Activated naive CD4-positive, alpha-beta T cell (primary cell): ENCODE measurements at places on chromosomes 3 and 15.
A peak's percentile ranks its signal among the peaks of the same experiment; 100 is the strongest.

DNA sequence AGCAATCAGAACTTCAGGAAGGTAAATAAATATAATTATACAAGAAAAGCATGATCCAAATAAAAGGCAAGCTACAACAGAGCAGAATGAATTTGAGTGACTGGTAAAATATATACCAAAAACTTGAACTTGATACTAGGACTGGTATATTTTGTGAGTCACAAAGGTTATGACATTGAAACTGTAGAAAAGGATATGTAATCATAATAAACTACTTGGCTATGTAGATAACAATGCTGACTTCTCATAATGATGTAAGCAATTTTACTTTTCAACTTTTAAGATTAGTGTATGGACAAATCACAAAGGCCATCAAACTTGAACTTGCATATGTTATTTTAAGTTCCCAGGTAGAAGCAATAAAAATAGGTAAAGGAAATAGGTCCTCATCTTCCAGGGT is 384.5 kb upstream of the NECTIN3 start:
- no peak for DNase-seq

GRCh38 chr3:170731281-170731680 is 138.7 kb downstream of the RPL22L1 start:
- no peak for DNase-seq

- no peak for DNase-seq
Observed at GRCh38 chr15:60363087-60363549, 34.7 kb downstream of the ANXA2 start.

GRCh38 chr15:51425517-51426040 is 84.1 kb downstream of the GLDN start:
- DNase-seq: no peak

DNA sequence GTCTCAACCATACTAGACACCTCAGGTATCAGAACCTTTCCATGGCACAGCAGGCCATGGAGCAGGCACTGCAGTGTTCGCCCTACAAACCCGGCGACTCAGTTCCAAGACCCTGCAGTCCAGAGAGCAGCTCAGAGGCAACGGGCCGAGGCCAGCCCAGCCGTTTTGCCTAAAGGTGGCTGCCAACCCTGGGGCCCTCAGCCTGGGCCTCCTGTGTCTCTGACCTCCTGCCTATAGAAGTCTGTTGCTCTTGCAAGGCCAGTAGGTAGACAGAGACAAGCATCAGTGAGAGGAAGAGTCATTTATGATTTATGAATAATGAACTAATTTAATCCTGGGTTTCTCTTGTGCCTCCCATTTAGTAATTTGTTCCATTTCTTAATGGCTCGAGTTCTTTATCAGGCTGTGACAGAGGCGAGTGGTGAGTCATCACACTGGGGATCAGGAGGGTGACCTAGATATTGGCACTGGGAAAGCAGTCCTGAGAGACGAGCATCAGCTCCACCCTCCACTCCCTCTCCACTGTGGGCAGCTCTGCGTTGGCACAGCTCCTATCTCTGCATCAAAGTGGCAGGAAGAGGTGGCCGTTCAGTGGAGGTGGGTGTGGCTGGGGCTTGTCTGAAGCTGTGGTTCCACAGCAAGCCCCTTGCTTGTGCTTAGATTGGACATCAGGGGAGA is 79.8 kb downstream of the ABHD5 start:
- no peak for DNase-seq

DNA sequence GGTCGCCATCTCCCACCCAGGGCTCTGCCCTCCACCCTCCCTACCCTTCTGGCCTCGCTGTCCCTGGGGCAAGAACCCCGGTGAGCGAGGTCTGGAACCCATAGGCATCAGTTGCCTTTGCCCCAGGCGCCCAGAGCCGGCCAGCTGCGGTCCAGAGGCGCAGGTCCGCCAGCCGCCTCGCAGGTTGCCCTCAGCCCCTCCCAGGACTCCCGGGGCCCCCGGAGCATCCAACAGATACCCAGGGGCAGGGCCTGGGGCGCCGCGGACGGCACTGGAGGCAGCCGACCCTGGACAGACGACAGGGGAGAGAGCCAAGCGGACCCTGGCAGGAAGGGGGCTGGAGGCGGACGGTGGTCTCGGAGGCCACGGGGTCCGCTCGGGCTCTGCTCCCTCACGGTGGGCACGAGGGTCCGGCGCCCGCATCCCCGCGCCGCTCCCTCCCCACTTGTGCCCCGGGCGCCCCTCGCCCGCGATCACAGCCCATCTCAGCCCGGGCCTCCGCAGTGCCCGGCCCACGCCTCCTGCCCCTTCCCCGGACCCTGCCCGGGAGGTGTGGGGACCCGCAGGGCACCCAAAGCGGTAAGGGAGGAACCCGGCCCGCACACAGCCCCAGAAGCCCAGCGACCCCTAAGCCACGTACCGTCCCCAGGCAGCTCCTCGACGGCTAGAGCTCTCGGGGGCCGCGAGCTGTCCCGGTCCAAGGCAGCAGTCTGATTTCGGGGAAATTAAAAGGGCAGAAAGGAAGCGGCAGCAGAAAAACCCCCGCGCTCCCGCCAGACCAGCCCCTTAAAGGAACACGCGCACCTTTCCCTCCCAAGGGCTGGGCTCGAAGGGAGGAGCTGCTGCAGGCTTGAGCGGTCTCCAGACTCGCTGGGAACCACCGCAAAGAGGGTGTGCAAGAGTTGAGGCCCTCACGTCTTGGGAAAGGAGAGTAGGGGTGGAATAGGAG is at the start of gene HAPLN3:
TSS of gene HAPLN3 (minus strand) at position 726 of the 949 bp plus-strand sequence. CDS start 8,246 bp downstream, outside the sequence.
- peak; percentile 17 for DNase-seq

DNA sequence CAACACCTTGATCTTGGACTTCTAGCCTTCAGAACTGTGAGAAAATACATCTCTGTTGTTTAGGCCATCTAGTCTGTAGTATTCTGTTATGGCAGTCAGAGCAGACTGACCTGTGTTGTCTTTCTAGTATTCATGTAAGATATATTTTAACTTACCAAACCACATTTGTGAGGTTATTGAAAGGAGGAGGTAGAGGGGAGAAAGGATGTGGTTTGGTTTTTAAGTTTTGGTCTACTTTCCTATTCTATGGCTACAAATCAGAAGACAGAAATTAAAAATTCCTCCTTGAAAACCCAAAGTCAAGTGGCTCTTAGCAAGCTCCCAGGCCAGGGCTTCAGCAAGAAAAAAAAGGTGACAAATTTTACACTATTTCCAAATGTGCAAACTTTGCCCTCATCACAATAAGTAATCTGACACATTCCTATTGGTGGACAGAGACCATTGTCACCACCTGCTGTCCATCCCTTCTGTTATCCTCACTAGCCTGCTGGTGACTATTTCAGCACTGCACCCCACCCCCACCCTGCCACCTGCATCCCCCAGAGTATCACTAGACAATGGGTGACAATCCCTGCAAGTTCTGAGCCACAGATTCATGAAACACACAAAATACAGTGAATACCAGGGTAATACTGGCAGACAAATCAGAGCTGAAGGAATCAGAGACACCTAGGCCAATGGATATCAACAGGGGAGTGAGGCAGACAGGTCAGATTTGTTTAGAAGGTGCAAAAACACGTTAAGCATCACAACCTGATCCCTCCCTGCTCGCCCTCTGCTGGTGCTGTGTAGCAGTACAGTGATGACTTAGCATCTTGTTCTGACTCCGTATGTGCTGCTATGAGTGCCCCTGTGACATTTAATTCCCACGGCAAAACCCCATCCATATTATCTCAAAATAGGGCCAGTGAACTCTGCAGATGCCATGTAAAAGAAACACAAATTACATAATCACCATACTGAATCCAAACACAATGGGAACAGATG is 79.0 kb upstream of the DCLK3 start:
- peak; percentile 7 for DNase-seq

- no peak for DNase-seq
Observed at GRCh38 chr3:72009851-72010443, 225.0 kb upstream of the PROK2 start.

- no peak for DNase-seq
Observed at GRCh38 chr15:55823699-55824340, 80.9 kb upstream of the PRTG start.

DNA sequence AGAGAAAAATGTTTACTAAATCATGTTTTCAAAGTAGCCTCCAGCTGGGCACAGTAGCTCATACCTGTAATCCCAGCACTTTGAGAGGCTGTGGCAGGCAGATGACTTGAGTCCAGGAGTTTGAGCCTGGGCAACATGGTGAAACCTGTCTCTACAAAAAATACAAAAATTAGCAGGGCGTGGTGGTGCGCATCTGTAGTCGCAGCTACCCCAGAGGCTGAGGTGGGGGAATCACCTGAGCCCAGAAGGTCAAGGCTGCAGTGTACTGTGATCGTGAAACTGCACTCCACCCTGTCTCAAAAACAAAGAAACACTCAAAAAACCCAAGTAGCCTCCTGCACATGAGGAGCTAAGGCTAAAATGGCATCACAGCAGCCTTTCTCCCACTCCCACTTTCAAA is 1.6 kb upstream of the PPIB start:
- DNase-seq: no peak

DNA sequence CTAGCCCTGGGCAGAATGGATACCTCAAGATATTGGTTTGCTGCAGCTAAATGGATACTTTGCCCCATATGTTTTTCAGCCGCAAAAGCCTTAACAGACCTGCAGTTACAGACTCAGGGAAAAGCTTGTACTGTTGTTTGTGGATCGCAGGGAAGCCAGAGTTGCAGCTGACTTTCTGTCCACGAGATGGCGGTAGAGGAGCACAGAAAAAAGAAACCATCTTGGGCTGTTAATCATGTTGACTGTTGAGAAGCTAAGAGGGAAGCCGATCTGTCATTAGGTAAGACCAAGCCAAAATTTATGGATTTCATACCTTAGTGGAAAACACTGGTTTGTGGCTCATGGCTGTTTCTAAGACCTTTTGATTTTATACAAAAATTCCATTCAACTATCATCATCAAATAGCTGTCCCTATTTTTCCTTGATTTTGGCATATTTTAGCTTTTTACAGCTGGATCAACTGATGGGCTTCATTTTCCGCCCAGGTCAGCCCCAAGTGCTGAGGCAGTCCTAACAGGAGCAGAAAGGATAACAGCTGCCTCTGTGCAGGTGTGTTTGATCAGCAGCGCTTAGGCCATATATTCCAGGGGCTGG is 205.7 kb upstream of the ZPLD1 start:
- peak; percentile 37 for DNase-seq

DNA sequence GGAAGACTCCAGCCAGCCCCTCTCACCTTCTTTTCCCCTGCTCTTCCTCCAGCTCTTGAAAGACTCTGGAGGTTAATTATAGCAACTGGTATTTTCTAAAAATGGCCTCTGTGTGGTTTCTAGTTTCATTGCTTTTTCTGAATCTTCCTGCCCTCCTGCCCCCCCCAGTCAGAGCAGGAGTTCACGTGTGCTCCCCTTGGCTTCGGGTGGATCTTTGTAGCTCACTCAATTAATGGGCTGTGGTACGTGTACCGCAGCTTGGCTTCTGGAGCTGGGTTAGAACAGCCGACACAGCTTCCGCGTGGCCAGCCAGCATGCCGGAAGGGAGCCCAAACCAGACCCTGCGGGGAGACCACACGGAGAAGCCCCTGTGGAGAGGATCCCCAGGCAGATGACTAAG is 31.5 kb downstream of the TM2D3 start:
- DNase-seq: no peak

GRCh38 chr3:48409291-48410201 is 20.3 kb downstream of the PLXNB1 start:
- no peak for DNase-seq

DNA sequence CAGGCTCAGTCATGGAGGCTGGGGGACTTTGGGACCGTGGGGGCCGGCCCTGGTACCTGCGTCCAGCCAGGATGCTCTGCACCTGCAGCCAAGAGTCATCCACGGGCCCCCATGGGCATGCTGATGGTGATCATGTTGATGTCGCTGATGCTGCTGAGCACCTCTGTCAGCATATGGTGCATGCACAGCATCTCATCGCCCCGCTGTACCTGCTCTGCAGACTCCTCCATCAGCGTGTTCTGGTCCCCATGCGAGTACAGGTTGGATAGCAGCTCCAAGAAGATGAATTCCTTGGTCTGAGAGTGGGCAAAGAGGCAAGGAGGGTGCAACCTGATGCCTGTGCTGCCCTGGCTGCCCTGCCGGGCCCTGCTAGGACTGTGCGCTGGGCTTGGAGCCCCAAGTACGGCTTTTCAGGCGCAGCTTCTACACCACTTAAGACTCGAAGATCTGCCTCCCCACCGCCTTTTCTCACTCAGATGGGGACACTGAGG is 7.2 kb downstream of the RPS17 start:
- DNase-seq: no peak

- DNase-seq: no peak
Observed at GRCh38 chr3:30667280-30667651, 60.9 kb downstream of the TGFBR2 start.

- DNase-seq: no peak
Observed at GRCh38 chr15:90106522-90107117, 4.4 kb upstream of the IDH2 start.

DNA sequence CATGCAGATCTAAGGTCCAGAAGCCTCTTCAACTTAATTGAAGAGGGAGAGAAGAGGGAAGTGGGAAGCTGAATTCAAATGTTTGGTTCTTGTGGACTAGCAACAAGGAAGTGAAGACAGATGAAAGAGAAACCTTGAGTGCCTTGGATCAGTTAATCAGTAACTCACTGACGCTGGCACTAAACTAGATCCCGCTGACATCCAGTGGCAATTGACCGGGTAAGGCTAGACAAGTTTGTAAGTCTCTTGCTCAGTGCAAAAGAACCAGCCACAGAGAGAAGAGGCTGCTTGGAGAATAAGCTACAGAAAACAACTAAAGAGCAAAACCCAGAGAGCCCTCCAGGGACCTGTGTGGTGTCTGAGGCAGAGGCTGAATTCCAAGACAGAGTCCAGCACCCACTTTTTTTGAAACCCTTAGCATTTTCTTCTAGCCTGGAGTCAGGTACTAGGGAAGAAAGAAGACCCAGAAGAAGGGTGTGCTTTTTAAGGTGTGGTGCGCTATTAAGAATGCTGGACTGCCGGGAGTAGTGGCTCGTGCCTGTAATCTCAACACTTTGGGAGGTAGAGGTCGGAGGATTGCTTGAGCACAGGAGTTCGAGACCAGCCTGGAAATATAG is 6.9 kb downstream of the PLCH1 start:
- no peak for DNase-seq

- DNase-seq: no peak
Observed at GRCh38 chr15:92796161-92796611, 103.9 kb upstream of the CHD2 start.

DNA sequence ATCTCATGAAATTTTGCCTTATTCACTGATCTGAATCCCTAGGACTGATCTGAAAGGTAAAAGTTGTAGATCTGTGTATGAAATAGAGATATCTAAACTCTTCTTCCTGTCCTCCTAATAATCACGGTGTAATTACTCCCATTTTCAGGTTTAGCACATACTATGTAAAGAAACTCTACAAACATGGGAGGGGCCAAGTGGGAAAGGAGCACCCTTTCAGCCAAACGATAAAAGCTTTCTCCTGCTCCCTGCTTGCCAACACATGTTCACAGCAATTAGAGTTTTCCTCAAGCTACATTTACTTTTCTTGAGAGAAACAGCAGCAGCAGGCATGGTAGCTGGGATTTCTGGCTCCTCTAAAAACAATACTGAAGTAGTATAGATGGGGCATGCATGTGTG is 71.6 kb downstream of the CHAC1 start:
- DNase-seq: no peak

GRCh38 chr3:50194128-50194902 is 2.9 kb downstream of the GNAT1 start:
- DNase-seq: peak; percentile 76
